Activated CD4-positive, alpha-beta T cell treated with anti-CD3 and anti-CD28 coated beads for 24 hours (primary cell): ENCODE measurements at places on chromosomes 2 and 18.
A peak's percentile ranks its signal among the peaks of the same experiment; 100 is the strongest.

DNA sequence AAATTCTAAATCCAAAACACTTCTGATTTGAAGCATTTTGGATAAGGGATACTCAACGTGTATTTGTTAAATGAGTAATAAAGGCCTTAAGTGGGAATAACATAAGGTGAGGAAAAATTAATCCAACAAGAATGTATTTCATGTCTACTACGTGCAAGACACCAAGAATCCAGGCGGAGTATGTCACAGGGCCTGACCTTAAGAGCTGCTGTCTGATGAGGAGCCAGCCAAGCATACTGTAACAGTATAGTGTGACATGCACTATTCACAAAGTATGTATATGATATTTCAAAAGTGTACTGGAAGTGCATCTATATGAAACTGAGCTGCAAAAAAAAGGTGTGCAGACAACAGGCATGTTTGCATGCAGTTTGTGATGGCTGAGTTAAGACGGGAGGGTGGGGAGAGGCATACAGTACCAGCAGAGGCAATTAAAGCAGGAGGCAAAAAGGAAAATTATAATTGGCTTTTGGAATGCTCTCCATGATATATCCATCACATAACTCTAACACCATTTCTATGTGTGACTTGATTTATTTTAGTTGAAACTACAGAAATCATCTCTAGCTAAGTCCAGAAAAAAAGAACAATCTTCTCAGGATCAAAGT, 18.2 kb downstream of the IWS1 start:
- no peak for DNase-seq

DNA sequence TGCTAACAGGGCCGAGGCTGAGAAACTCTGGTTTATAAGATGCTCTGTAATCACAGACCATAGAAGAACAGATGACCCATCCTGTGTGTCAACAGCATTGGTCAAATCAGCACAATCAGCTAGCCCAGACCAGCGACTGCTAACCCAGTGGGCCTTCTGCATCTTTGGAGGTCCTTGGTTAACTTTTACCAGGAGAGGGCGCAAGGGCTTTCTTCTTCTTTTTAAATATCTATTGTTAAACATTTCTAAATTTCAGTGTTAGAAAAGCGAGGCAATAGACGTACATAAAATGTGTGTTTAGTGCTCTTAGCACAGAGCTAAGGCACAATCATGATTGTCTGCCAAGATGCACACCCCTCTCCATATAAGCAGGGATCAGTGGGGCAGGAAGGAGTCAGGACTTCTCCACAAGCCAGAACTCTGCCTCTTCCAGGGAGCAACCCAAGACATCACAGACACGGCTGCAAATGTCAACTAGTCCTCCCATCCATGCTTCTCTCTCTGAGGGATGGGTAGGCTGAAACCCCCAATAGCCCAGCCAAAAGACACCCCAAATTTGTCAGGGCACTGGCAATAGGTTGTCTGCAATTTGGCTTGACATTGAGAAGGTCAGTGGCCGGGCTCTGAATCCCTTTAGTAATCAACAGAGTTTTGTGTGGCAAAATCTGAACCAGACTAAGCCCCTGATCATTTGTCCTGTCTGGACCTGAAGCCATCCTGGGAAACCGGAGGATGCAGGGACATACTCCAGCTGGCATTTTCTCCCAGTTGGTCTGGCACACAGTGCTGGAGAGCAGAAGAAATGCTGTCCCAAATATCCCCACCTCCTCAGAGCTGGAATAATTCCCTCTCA, 188.2 kb downstream of the BCL2 start:
- DNase-seq, result peak; percentile 50

GRCh38 chr2:119242276-119243119, 18.9 kb downstream of the STEAP3 start:
- no peak for DNase-seq

- DNase-seq, result no peak
Observed at GRCh38 chr18:65547046-65547445, 203.8 kb upstream of the CDH7 start.

DNA sequence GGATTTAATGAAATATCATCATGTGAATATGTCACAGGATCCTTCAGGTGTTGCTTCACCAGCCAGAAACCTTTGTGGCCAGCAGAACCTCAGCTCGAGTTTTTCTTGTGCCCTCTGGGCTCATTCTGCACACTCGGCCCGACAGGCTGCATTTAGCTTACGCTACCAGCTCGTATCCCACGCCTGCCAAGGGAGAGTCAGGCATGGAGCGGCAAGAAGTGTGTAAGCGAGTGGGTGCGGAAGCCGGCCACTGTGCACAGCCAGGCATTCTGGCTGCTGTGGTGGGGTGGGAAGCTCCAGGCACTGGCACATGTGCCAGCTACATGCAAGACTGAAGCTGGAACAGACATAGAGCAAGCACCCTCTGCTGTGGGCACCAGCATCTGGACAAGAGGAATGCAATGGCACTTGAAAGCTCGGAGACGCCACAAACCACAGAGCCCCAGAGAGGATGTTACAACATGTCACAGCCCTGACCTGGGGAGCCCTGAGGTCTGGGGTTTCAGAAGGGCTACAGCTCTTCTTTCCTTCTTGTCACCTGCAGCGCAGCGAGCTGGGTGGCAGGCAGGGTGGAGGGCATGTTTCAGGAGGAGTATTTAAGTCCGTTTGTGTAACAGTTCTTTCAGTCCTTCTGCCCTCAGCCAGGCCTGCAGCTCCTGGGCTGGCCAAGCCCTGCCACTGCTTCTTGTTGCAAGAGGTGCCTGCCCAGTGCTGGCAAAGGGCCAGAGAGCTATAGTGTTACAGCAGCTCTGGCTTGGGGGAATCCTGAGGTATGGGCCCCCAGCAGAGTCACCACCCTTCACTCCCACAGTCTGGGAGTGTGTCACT, 257.3 kb upstream of the HNMT start:
- DNase-seq, result no peak

- DNase-seq, result no peak
Observed at GRCh38 chr2:221115944-221116343, 456.2 kb downstream of the EPHA4 start.

DNA sequence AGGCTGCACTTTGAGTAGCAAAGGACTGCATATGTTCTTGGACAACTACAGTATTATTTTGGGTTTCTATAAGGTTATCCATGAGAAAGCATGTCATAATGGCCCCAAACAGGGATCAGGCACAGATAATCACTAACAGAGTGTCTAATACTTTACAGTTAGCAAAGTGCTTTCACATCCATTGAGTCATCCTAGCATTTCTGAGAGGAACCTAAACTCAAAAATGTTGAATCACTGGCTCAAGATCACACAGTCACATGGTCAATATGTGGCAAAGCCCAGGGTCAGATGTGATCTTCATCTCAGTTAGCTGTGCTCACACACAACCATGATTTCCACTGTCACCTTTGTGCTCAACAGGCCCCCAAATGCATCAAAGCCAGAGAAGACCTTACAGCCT, 156.1 kb upstream of the VRK2 start:
- DNase-seq, result no peak

GRCh38 chr2:25322312-25322711, 19.4 kb downstream of the DNMT3A start:
- DNase-seq, result no peak

DNA sequence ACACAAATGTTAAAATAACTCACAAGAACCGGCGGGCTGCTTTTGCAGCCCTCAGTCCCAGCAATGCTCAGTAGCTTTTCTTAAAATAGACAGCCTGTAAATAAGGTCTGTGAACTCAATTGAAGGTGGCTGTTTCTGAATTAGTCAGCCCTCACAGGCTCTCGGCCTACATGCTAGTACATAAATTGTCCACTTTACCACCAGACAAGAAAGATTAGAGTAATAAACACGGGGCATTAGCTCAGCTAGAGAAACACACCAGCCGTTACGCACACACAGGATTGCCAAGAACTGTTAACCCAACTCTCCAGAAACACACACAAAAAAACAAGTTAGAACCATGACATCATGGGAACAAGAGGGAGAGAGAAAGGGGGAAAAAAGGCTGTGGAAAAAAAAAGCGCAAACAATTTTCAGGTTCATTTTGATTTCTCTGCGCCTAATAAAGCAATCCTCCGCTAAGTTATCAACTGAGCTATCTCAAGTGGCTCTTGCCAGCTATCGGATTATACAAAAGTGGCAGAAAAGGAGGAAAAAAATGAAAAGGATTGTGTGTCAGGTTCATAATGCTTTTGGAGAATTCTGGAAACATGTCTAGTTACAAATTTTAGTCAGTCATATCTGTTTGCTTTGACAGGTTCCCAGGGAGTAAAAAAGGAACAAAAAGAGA, 89.1 kb downstream of the ZEB2 start:
- DNase-seq, result no peak

GRCh38 chr2:186827411-186827810, 21.6 kb downstream of the ZSWIM2 start:
- DNase-seq, result no peak

DNA sequence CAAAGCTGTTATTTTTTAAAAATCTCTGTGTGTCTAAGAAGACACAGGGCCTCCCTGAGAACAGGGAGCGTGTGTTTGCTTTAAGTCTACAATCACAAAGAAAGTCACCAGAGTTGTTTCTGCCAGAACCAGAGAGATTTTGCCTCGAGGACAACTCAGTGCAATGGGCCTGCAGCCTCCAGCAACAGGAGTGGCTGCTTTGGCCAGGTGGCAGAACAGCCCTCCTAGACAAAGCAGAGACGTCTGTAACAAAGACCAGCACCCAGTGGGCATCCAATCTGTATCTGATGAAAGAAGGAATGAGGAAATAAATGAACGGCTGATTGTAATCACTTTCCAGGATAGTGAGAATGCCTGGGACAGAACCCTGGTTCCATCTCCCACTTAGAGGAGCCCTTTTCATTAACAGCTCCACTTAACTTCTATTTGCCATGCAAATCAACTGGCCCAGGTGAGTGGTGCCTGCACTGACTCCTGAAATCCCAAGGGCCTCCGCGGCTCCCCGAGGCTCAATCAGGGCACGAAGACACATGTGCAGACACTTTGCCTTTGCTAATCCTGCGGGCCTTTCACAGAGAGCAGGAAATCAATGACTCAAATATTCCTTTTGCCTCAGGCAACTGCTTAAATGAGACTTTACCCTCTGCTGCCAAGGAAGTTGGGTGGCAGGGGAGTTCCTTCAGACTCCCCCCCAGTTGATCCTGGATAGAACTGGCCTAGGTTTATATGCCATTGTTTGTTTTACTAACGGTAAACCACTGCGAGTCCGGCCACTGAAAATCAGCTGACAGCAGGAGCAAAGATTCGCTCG, 146.5 kb downstream of the CABLES1 start:
- no peak for DNase-seq

- DNase-seq, result no peak
Observed at GRCh38 chr2:38900726-38901125, 11.1 kb downstream of the ARHGEF33 start.

GRCh38 chr2:135701442-135701841, 40.2 kb upstream of the UBXN4 start:
- no peak for DNase-seq

- no peak for DNase-seq
Observed at GRCh38 chr2:120367649-120368048, 21.7 kb downstream of the INHBB start.

- no peak for DNase-seq
Observed at GRCh38 chr2:80830891-80831290, 526.3 kb upstream of the LRRTM1 start.

DNA sequence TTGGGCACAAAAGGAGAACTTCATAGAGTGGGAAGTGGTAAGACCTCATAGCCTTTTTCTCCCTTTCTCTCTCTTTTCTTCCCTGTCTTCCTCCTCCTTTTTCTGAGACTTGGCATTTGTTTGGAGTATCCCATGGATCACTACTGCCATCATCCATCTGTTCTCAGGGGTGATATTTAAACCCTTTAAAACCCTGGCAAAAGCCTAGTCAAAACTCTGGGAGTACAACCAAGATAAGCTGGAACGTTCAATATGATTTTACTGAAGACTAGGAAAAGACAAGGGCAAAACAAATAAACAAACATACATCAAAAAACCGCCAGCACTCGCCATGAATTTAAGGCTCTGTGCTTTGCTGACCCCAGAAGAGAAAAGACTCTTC, 253.4 kb downstream of the CLIP4 start:
- no peak for DNase-seq

GRCh38 chr2:199590321-199591203, 132.8 kb upstream of the SATB2 start:
- DNase-seq, result no peak

GRCh38 chr2:235021752-235022151, 69.9 kb downstream of the SH3BP4 start:
- no peak for DNase-seq

GRCh38 chr2:8680822-8681760, 765 bp upstream of the ID2 start:
- peak; percentile 82 for DNase-seq
